ENCODE measurements at places on chromosomes 2 and 18.

DNA sequence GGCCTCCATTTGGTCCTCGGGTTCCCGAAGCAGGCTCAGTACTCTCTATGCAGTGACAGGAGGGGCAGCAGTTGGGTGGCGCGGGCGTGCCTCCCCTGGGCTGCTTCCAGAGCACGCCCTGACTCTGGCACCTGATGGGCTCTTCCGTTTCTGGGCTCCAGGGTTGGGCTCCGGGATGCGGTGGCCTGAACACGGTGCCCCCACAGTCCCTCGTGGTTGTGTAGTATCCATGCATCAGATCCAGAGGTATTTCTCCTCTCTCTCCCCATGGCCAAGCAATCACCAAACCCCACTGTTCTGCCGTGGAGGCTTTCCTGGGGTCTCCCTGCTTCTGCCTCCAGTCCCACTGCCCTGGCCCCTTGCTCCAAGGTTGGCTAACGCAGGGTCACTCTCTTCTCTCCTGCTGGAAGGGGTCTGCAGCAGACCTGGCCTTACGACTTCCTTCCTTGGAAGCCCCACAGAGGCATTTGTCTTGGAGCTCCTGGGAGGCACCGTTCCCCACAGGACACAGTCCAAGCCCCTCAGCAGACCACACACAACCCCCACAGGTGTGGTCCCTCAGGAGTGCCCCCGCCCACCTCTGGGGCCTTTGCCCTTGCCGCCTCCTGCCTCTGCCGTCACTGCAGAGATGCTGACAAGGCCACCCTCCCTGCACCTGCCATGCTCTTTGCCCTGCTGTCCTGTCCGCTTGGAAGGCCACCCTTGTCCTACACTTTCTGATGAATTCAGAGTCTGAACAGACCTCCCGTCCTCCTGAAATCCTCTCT lies 136.6 kb upstream of the ASB18 start:
- no peak for DNase-seq

- DNase-seq: no peak
Observed at GRCh38 chr2:190138032-190138431, 75.5 kb upstream of the MSTN start.

GRCh38 chr18:58221060-58221725 lies 177.2 kb downstream of the NEDD4L start:
- DNase-seq: peak; percentile 94

- DNase-seq: no peak
Observed at GRCh38 chr2:80519699-80520291, 215.2 kb upstream of the LRRTM1 start.

DNA sequence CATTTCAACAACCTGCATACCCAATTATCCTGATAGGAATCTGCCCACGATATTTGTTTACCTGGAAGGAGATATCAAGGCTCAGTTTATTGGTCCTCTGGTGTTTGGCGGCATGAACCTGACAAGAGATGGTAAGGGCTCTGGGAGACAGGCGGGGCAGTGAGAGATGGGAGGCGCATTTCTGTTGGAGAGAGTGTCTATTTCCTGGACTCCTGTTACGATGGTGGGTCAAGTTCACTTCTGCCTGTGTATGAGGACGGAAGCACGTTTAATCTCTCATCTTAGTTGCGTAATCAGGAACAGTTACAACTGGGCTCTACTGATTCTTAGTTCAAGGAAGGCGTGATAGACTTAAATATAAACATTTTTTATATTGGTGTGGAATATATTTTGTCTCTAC lies 8.9 kb downstream of the PDCL3 start:
- DNase-seq: peak; percentile 11

DNA sequence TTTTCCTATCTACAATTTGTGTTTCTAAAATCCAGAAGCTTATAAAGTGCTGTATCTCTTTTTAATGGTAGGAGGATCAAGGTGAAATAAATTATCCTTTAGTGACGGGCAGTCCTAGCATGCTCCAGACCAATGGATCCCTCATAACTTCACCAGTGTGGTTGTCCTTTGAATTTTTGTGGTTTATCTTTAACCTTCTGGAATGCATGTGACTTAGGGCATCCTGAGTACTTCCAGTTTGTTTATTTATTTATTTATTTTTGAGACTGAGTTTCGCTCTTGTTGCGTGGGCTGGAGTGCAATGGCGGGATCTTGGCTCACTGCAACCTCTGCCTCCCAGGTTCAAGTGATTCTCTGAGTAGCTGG lies 40.4 kb downstream of the NUP35 start:
- no peak for DNase-seq

- no peak for DNase-seq
Observed at GRCh38 chr18:9561759-9562158, 52.6 kb downstream of the PPP4R1 start.

Measured in trophoblast cell (in vitro differentiated cells and primary cell).